ENCODE measurements at places on chromosomes 2 and 18. TPM values are rescaled to one million over a fixed set of nuclear protein-coding genes. Genes with fewer than 3 reads are reported as not detected.

GRCh38 chr2:96175951-96176350, 30.7 kb upstream of the DUSP2 start:
- no peak for DNase-seq

DNA sequence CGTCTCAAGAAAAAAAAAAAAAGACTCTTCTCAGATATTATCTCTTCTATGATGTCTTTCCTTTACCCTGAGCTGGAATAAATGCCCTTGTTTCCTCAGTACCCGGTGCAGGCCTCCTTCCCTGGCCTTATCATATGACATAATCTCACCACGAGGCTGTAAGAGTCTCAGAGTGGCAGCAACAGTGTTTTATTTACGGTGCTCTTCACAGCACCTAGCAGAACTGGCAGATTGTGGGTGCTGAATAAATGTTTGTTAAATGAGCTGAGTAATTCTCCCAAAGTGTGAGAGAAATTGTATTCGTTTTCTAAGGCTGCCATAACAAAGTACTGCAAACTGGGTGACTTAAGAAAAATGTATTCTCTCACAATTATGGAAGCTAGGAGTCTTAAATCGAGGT, 82.8 kb upstream of the CD28 start:
- no peak for DNase-seq

DNA sequence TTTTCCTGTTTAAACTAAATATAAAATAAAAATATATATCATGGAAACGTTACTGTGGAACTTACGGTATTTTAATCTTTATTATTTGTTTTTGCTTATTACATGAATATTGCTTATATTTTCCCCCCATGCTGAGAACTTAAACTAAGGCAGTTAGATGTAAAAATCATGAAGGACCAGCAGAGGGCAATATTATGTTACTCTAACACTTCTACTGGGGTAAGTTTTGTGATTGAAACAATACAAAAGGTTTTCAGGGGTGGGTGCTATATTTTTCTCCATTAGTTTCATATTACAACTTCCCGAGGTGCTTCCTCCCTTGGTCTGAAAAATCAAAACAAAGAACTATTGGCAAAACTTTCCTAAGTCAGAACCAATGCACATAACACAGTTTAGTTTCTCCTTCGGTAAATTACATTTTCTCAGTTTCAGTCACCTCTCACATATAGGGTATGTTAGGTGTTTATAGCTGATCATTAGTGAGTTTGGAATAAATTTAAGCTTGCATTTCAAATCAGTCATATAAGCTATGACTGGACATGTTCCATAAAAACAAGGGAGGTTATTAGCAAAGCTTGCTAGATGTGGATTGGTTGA, 54.8 kb downstream of the ZNF407 start:
- DNase-seq = peak; percentile 35

- DNase-seq = no peak
These were observed 5.5 kb downstream of the EN1 start for GRCh38 chr2:118841828-118842461.

- no peak for DNase-seq
These were observed 33.3 kb downstream of the NPAS2 start for GRCh38 chr2:100852999-100853908.

GRCh38 chr2:109402180-109402579, 211.6 kb downstream of the SEPTIN10 start:
- DNase-seq = no peak

The GULP1 gene
- polyA plus RNA-seq = 18.2 TPM

The CFC1 gene
- polyA plus RNA-seq = not detected

The ESCO1 gene
- polyA plus RNA-seq = 22.9 TPM

The STK17B gene
- polyA plus RNA-seq = 6.9 TPM

The MEMO1 gene
- polyA plus RNA-seq = 38.4 TPM

The SEPTIN10 gene
- not detected for polyA plus RNA-seq

All from muscle of arm (tissue), 14 donors.